ENCODE measurements at places on chromosomes 4 and X.

DNA sequence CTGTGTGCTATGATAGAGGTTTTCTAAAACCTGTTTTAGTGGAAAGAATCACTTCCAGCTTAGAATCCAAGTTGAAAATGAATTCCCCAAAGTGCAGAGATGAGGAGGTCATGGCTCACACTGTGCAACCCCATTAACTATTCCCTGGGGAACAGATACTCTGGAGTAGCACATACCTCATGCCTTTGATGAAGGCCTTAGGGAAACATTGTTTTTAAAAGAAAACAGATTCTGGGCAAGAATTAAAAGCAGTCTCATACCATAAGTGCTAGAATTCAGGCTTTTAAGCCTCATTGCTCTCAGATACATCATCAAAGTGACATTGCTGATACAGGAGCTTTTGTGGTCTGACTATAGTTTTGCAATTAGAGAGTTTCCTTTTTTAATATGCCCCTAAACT is 115.1 kb downstream of the NDST4 start:
- no peak for DNase-seq

- peak; percentile 82 for DNase-seq
These were observed 21.8 kb downstream of the SPRY1 start for GRCh38 chr4:123418351-123418931.

DNA sequence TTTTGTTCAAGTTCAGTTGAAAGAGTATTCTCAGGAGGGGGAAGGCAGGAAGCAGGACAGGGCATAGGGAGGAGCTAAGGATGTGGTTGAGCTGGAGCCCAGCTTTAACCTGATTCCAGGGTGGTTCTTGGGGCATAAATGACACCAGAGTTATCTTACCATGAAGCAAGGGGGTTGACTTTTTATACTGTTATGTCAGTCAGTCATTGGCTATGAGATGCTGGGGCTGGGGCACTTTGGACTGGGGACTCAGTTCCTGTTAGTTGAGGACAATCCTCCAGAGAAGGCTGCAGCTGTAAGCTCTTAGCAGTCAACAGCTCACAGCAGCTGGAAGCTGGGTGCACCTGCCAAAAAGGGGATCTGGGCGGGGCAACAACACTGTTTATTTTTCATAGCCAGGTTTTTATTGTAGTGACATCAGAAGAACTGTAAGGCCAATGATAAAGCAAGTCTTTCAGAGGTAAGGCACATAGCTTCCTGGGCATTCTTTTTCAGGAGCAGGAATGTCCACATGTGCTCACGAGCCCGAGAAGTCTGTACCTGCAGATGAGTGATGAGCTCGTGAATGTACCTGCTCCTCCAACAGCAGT is 78.5 kb downstream of the MID1IP1 start:
- DNase-seq, result peak; percentile 12

DNA sequence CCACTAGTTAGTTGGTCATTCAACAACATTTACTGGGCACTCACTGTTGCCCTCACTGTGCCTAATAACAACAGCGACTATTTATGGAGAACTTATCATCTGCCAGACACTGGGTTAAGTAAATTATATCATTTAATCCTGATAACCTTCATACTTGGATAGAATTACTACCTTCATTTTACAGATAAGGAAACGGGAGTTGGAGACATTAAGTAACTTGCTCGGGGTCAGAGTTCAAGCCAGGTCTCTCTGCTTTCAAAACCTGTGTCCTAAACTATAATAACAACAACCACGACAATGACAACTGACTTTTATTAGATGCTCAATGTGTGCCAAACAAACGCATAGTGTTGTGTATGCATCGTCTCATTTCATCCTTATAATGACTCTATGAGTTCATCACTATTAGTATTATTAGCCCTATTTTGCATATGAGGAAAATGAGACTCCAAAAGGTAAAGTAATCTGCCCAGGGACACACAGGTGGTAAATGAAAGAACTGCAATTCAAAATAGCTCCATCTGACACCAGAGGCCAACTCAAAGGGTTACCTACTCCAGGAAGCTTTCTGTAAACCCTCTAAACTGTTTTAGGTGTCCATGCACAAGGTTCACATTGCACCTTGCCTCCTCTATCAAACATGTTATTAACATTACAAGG is 98.4 kb upstream of the ACSL4 start:
- DNase-seq, result no peak

GRCh38 chr4:792626-793092 is 33.3 kb downstream of the CPLX1 start:
- no peak for DNase-seq

GRCh38 chr4:43682551-43682950 is 766.1 kb downstream of the KCTD8 start:
- no peak for DNase-seq
